ENCODE measurements at places on chromosomes 3 and 15.

DNA sequence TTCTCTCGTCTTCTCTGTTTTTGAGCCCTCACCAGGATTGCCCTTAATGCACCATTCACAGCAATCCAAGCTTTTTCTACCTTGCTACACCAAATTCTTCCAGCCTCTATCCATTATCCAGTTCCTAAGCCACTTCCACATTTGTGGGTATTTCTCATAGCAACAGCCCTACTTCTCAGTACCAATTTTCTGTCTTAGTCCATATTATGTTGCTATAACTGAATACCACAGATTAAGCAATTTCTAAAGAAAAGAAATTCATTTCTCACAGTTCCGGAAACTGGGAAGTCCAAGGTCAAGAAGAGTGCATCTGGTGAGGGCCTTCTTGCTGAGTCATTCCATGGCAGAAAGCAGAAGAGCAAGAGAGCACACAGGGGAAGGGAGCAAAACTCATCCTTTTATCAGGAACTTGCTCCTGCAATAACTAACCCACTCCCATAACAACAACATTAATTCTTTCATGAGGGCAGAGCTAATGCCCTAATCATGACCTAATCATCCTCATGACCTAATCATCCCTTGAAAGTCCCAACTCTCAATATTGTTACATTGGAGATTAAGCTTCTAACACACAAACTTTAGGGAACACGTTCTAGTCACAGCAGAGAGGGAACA lies 9.7 kb upstream of the EIF1B start:
- DNase-seq = no peak

- DNase-seq = no peak
Measured at GRCh38 chr15:51401872-51402517, 60.5 kb downstream of the GLDN start.

GRCh38 chr15:64521726-64522164 lies 61.4 kb downstream of the ZNF609 start:
- no peak for DNase-seq

DNA sequence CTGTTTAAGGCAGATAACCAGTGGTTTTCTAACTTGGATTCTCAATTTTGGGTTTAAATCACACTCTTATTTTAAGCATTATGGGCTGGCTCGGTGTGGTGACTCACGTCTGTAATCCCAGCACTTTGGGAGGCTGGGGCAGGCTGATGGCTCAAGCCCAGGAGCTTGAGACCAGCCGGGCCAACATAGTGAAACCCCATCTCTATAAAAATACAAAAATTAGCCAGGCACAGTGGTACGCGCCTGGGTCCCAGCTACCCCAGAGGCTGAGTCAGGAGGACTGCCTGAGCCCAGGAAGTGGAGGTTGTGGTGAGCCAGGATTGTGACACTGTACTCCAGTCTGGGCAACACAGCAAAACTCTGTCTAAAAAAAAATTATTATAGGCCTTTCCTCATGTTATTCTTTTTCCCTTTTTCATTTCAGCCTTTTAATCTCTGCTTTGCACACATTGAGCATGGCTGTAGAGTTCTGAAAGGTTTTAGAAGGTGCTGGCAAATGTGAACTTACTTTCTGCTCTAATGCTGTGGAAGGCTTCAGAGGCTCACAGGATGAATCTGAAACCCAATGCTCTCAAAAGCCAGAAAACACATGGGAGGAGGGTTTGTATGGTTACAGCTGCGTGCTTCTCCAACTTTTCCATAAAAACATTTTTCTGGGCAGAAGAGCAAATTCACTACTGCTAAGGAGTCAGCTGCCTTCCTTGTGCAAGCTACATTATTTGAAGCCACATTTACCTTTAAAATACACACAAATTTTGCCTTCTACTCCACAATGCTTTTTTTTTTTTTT lies 32.5 kb downstream of the CHAC1 start:
- DNase-seq = no peak

DNA sequence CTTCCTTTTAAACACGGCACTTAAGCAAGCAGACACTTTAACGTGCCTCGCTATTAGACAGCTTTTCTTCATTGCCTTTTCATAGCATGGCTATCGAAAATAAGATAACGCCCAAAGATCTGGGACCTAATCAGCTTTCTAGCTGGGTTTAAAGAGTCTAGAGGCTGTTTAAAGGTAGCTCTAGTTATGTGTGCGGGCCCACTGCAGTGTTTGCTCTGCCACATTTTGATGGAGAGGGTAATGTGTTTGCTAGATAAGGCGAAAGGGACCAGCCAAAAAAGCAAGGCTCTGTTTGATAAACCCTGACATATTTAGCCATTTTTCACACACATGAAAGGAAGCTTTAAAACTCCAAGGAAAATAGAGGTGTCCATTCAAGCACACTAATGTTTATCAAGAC lies 91.6 kb downstream of the NR2F2 start:
- no peak for DNase-seq

- DNase-seq = no peak
Measured at GRCh38 chr3:17911986-17912760, 169.7 kb upstream of the TBC1D5 start.

- no peak for DNase-seq
Measured at GRCh38 chr15:98121536-98121935, 161.0 kb downstream of the ARRDC4 start.

- no peak for DNase-seq
Measured at GRCh38 chr15:73885954-73886700, 12.8 kb downstream of the TBC1D21 start.

GRCh38 chr3:182644790-182645433 lies 148.4 kb upstream of the ATP11B start:
- no peak for DNase-seq

DNA sequence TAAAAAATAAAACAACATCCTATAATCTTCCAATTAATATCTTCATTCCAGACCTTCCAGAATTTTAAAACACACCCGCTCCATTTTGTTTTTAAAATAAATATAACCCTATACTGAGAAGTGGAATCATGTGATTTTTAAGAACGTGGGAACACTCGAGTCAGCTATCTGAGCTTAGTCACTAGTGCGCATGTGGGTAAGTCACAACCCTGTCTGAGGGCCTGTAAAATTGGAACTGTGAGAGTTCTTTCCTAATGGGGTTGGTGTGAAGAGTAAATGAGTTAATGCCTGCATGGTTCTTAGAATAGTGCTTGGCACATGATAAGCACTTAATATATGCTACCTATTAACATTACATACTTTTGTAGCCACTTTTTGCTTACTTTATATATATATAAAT lies 19.9 kb upstream of the POLR2M start:
- no peak for DNase-seq

GRCh38 chr3:18752273-18752934 lies 327.3 kb upstream of the SATB1 start:
- no peak for DNase-seq

- DNase-seq = no peak
Measured at GRCh38 chr3:78143000-78143399, 1103.1 kb downstream of the ROBO2 start.

GRCh38 chr15:75449585-75450306 lies 1.7 kb downstream of the SIN3A start:
- no peak for DNase-seq

DNA sequence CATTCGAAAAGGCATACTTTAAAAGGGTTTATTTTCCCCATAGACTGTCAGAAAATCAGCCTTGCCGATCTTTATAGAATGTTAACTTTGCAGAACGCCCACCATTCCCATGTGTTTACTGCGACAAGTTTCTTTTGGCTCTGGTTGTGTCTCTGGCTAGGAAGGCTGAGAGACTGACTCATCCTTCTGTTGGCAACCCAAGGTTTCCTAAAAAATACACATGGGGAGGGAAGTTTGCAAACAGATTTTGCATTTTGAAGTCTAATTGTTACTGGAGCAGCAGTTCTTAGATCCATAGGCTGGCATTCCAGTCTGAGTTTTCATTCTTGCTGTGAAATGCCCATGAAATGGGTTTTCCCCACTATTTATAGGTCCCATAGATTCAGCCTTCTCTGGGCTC lies 37.9 kb upstream of the MINAR1 start:
- no peak for DNase-seq

DNA sequence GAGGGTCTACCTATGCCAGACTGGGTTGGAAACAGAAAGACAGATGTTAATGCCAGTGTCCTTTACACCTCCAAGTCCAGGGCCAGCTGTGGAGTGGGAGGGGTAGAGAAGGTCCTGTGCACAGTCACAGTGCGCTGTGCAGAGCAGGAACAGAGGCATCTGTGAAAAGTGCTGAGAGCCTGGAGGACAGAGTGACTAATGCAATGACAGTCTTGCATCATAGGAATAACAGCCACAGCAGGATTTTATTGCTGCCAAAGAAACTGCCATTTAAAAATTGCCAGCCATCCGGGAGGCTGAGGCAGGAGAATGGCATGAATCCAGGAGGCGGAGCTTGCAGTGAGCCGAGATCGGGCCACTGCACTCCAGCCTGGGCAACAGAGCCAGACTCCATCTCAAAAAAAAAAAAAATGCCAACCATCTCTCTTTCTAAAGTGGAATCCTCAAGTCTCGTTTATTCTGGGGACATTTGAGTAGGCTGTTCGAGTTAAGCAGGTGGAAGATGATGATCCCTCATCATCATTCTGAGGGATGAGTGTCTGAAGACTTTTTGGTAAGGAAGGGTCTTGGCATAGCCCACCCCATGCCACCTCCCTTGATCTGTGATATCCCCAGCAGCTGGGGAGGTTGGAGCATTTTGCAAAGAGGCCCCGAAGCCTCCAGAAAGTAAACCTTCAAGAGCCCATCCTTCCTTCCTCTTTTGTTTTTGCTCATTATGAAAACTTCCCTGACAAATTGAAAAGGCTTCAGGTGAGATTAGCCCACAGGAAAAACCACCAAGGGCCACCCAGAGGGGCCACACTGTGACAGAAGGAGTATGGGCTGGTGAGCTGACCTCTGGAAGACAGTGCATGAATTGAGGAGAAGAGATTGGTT lies 7.7 kb downstream of the CCR2 start:
- DNase-seq = no peak

GRCh38 chr15:81407718-81408117 lies 33.7 kb upstream of the TMC3 start:
- no peak for DNase-seq

DNA sequence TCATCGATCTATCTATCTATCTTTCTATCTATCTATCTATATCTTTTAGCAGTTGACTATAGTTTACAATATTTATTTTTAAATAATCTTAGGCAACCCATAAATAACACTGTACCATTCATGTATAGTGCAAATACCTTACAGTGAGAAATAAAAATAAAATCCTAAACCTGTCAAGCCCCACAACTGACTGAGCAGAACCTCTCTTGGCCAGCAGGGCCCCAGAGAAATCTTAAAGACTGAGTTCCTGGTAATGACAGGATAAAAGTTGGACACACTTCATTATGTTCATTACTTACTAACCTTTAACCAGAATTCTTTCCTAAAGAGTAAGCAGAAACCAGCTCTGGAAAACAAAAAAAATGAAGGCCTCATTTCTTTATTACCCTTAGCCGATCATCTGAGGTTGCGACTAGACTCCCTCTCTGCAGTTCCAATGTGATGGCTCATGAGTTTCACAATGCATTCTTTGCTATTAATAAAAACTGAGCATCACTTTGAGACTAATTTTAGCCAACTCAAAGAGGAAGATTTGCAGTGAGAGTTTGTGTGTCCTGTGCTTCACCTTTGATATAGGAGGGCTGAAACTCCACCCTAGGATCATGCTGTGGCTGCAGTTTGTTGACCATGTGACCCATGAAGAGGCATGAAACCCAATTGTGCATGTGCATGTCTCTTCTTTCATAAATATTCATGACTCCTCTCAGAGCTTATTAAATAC lies 1072.0 kb downstream of the NSUN3 start:
- no peak for DNase-seq

DNA sequence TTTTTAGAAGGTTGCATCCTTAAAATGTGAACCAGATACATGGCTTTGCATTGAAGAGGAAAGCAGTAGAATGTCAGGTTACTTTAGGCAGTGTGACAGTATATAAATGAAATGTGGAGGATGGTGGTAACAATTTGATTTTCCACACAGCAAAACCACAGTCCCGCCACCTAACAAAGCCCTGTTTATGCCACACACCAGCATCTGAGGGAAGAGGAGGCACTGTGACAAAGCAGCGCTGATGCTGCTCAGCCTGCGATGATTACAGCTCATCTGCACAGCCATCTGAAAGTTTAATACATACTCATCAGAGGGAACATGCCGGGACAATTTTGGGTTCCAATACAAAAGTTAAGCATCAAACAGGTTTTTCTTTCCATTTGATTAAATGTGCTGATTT lies 8.9 kb downstream of the RNF7 start:
- DNase-seq = no peak

DNA sequence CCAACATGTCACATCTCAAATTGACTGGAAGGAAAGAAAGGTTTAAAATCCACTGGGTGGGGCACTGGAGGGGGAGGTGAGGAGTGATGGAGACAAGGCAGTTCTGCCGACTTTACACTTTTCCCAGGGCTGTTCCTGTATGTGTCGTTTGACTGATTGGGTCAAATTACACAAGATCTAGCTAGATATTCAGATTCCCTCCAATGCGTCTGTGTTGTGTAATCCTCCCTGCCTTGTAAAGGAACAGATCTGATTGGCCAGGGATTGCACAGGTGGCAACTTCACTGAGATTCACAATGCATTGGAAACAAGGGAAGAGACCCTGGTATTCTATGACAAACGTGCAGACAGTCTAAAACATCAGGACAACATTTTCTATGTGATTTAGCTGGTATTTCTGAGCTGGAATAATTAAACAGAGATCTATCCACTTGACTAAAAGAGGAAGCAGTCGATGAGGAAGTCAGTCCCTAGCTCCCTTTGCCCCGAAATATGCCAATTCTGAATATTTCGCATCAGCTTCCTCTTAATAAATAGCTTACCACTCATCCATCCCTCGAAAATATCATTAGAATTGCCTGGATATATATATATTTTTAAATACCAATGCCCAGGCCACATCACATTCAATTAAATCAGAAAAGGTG lies 312.9 kb downstream of the RORA start:
- DNase-seq = no peak

GRCh38 chr3:39107388-39108199 lies at the start of the genes GORASP1 and TTC21A:
Gene GORASP1, minus strand, starts transcription at chr3:39107627. Its CDS starts 86 bp downstream, at chr3:39107541.
Gene TTC21A, plus strand, starts transcription at chr3:39107680. Its CDS starts 158 bp downstream, at chr3:39107838.
- no peak for DNase-seq

GRCh38 chr3:139473155-139473771 lies 3.1 kb downstream of the RBP2 start:
- no peak for DNase-seq

GRCh38 chr3:193702967-193703366 lies 110.0 kb downstream of the OPA1 start:
- DNase-seq = no peak

DNA sequence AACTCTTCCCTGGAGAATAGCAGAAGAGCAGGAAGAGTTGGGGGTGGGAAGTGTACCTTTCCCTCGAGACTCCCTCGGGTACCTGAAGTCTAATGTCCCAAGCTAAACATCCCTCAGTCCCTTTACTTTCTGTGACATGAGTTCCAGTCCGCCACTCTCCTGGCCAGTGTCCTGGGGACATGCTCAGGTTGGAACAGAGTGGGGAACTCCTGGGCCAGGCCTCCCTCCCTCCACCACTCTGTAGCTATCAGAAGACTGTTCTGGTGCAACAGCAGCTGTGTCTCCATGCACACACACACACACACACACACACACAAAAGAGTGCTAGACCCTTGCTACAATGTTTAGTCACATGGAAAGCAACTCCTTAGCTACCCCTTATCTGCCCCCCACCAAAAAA lies 155.0 kb upstream of the HES1 start:
- DNase-seq = no peak
